ENCODE measurements at places on chromosomes 4 and X.

- DNase-seq, result no peak
Measured at GRCh38 chr4:48799157-48799556, 19.1 kb upstream of the FRYL start.

DNA sequence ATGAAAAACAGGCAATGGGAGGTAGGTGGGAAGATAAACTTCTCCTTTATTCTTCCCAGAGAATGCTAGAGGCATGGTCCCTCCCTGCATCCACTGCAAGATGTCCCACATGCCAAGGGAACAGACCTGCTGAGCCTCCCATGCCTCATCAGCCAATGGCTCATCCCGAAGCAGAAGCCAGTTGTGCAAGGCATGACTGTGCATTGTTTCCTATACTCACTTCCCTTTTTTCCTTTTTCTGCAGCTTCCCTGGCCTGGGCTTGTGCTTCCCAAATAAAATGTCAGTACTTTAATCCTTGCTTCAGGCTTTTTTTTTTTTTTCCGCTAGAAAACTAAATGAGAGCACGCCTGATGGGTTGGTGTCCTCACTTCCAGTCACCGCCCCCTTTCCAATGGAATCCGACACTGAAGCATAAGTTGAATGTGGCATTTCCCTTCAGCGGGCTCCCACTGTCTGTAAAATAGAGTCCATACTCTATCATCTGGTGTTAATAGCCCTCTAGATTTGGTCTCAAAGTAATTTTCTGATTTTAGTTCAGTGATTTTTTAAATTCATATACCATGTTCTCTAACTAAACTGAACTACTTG is 239.0 kb upstream of the JADE1 start:
- DNase-seq, result peak; percentile 74

DNA sequence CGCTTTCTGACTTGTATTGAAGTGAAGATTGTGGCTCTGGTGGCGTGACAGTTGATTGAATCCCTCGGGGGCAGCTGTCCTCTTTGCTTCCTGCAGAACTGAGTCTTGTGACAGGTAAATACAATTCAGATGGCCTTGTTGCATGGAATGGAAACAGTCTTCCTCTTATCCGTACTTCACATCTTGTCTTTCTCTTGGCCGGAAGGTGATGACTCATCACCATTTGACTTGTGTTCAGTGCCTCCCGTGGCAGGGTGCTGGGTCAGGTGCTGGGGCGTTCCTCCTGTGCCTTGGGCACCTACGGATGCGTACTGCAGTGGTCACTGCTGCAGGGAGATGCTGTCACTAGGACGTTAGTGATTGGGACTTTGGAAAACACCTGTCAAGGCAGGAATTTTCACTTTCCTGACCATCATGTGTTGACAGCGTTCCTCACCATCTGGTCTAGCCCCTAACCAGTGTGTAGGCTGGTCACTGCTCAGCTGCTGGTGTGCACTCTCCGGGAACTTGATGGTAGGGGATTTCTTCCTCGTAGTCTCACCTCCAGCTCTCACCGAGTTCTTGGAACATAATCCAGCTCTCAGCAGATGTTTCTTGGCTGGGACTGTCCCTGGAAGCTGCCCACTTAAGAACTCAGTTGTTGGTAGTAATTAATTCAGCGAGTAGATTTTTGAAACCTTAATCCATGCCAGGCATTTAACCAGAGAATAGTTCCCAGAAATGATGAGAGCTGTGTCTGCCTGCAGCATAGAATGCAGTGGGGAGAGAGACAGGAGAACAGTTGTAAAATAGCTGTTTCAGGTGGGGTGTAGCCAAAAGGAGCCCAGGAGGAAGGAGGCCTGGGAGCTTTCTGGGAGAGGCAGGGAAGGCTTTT is 7.2 kb downstream of the TBC1D14 start:
- no peak for DNase-seq

DNA sequence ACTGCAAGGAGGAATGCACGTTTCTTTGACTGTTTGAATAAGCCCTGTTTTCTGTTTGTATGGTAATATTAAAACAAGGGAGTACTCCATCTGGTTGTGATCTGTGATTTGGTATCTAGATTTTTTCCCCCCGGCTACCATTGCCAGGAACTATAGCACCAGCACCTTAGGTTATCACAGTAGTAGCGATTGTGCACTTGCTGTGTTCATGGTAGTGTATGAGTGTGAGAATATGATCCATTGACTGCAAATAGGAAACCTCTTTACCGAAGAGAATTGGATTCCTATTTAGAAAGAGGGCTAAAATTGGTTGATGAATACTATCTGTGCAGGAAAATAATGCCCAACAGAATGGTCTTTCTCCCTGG is 69.9 kb downstream of the LARP7 start:
- no peak for DNase-seq

DNA sequence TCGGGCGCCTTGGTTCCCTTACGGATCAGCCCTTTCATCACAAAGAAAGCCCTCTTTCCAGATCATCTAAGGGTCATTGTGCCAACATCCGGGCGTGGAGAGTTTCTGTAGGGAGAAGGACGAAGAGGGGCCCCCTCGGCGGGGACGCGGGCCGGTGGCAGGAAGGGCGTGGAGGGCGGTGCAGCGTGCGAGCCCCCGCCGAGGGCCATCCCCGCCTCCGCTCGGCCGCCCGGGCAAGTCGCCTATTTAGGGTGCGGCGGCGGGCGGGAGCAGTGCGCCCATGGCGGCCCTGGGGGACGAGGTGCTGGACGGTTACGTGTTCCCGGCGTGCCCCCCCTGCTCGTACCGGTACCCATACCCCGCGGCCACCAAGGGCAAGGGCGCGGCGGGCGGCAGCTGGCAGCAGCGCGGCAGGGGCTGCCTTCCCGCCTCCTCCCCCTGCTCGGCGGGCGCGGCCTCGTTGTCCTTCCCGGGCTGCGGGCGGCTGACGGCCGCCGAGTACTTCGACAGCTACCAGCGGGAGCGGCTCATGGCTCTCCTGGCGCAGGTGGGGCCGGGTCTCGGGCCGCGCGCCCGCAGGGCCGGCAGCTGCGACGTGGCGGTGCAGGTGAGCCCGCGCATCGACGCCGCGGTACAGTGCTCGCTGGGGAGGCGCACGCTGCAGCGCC is at the start of gene ZAR1:
ZAR1 (plus strand) TSS at position 241 of the 668 bp plus-strand sequence; CDS start at position 281, 40 bp downstream.
- no peak for DNase-seq

- no peak for DNase-seq
Measured at GRCh38 chr4:62131049-62131448, 930.9 kb downstream of the ADGRL3 start.

DNA sequence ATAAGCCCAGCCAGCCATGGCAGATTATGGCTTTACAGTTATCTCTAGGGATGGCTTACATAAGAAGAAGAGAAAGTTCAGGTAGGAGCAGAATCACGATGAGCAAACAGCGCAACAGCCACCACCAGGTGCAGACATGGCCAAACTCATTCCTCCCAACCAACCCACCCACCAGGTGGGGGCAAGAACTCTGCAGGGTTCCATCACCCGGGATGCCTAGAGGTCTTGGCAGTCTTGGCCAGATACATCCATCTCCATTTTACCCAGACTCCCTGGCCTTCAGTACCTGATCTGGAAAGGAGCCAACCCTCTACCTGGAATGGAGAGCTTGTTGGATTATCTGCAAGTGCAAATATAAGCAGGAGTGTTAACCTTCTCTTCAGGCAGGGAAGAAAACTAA is 7.5 kb downstream of the TSC22D3 start:
- no peak for DNase-seq

DNA sequence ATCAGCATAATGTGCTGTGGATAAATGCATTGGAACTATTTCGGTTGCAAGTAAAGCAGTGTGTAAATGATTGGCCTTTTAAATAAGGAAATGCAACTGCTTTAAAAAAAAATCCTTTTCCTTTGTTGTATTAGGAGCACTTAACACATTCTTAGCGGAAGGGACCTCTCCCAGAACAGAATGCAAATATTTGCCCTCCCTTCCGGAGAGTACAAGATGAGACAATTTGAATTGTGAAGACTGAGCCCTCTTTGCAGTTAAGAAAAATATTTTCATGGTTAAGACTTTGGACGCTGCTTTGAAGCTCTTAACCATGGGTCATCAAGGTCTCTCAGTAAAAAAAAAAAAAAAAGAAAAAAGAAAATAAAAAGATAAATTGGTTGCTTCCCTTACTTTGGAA is 9.5 kb upstream of the NOX1 start:
- DNase-seq, result no peak

GRCh38 chr4:102263024-102263787 is 82.1 kb downstream of the SLC39A8 start:
- peak; percentile 65 for DNase-seq

GRCh38 chrX:126655061-126655460 is 102.4 kb upstream of the DCAF12L1 start:
- no peak for DNase-seq

DNA sequence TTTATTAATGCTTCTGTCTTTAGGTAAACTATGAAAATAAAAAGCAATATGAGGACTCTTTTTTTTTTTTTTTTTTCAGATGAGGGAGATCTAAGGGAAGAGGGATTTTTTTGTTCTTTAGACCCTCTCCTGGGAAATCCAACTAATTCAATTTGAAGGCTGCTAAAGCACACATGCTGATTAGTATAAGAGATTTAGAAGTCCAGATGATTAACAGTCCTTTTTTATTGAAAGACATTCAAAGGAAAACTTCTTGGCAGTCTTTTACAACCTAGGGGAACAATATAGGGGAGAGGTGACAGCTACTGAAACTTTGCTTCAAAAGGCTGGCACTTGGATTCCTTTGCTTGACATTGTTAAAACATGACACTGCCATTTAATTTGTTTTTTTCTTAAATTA is 602.5 kb downstream of the RAPGEF2 start:
- no peak for DNase-seq

Data from cardiac fibroblast (primary cell).